ENCODE measurements at places on chromosomes 3 and 15.

DNA sequence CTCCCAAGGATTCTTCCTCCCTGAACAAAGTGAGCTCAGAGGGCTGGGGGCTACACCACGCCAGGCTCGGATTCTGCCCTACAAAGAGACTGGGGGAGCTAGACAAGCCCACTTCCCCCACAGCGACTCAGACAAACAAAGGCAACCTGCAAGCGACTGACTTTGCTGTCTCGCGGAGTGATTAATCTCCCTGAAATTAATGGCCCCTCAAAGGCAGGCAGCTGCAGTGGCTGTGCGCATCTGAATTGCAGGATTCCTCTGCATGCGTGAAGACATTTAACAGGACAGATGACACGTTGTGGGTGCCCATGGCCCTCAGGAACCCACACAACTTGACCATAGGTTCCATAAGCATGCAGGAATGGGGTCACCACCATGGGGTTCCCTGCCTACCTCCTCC, 18.4 kb downstream of the CTXND1 start:
- peak; percentile 45 for DNase-seq

- no peak for DNase-seq
Measured at GRCh38 chr3:172307141-172307560, 141.1 kb downstream of the GHSR start.

DNA sequence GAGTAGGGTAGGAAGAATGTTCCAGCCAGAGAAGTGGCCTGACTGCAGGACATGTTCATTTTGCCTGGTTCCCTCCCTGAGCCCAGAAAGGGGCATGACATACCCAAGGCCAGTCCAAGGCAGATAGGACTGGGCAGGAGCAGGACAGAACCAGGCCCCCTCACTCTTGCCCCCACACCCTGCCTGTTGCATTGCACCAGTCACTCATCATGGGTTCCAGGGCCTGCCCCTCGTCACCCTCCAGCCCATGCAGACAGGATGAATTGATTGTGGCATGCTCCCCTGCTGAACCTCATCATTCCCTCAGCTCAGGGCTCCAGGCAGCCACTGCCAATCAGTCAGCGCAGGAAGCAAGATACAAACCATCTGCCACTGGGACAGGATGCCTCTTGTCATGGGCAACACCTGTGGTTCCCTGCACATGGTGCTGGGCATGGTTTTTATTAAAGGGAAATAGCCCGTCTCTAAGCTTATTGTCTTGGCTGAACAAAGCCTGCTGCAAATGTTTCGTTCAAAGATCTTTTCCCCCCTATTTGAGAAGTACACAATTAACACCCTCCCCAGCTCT, 48.9 kb downstream of the RASGRF1 start:
- peak; percentile 18 for DNase-seq

DNA sequence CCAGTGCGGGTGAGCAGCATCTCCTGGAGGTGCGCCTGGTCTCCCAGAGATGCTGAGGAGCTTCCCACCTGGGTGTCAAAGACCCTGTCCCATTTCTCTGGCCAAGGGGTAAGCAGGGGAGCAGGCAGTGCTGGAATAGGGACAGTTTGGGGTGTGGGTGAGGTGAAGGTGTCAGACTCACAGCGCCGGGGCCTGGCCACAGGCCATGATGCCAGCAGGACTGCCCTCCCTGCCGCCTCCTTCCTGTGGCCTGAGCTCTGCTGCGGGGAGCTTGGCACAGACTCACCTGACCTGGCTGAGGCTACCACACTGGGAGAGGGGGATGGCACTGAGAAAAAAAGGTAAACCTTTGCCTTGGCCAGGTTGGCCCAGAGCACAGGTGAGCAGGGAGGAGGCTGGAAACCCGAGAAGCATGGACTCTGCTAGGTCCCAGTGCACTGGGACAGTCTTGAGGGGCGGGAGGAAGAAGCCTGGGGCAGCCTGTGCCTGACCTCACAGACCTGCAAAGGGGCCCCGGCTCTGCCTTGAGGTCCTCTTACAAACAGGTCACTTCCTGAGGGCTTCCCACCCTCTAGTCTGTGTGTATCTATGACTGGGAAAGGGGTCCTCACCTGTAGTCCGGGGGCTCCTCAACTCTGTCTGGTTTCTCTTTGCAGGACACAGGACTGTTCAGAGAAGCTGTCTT, 28.2 kb downstream of the GRAMD2A start:
- no peak for DNase-seq

- no peak for DNase-seq
Measured at GRCh38 chr3:152190636-152191183, 78.0 kb upstream of the MBNL1 start.

GRCh38 chr15:91517491-91518200, 335.9 kb upstream of the SLCO3A1 start:
- no peak for DNase-seq

- DNase-seq, result no peak
Measured at GRCh38 chr3:55458181-55458790, 28.8 kb downstream of the WNT5A start.

GRCh38 chr3:127135241-127136023, 57.5 kb upstream of the PRR23E start:
- peak; percentile 86 for DNase-seq

Measured in eye (tissue), 1 donor.